Nucleus accumbens (tissue), 56 donors: ENCODE measurements at places on chromosomes 16 and 17.

DNA sequence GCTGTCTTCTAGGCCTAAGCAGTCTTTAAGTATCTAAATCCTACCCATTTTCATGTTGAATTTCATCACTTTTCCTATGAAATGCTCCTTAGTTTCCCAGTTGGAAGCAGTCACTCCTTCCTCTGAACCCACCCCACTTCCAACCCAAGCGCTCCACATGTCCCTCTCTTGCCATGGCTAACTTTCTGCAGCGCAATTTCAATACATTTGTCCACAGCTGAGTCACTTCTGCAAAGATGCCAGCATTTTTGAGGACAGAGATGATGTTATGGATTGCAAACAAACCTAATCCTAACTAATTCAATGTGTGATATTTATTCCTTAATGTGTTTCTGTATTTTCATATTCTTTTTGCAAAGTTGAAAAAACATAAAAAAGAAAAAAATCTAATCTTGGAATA is 71.7 kb downstream of the HLF start:
- no peak for DNase-seq

DNA sequence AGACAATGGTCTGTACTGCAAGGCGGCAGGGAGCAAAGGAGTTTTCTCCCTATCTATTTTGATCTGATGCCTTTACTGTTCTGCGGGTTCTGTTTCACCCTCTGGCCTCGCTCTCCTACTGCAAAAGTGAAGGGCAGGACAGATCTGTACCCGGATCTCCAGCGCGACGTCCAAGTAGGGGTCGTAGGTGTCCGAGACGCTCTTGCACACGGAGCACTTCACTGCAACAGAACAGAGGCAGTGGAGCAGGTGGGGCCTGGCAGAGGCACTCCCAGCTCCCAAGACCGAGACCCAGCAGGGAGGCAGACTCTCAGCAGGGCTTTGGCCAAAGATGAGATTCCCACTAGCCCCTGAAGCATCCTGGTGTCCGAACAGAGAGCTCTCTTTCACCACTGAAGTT is 19.8 kb downstream of the USP36 start:
- no peak for DNase-seq

DNA sequence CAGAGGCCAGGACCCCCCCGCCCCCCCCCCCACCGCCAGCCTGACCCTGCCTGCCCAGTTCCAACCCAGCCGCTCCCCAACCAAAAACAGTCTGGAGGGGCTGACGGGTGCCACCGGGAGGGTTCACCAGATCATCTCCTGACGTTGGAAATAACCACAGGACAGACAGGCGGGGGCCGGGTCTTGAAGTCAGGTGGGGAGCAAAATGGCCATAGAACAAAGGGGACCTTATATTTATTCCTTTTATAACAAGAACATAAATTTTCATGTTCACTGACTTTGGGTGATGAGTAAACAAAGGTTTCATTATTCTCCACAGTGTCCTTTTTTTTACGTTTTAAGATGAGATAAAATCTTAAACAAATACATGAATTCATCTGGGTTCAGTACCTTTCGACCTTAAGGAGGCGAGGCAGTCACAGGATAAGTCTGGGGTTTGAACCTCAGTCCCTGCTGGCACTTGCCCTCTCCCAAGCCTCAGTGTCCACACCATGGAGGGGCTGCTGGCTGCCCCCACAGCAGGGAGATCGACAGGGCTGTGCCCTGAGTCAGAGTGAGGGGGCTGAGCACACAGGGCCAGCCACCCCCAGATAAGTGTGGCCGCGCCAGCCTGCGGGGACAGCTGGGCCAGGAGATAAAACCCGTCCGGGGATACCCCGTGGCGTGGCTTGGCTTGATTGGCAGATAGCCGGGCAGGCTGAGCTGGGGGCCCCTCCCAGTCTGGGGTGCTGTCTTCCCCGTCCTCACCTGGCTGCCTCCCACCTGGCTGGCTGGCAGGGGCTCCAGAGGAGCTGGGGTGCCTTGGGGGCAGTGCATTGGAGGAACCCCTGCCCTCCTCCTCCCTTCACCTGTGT is 15.0 kb downstream of the SLC7A5 start:
- no peak for DNase-seq

DNA sequence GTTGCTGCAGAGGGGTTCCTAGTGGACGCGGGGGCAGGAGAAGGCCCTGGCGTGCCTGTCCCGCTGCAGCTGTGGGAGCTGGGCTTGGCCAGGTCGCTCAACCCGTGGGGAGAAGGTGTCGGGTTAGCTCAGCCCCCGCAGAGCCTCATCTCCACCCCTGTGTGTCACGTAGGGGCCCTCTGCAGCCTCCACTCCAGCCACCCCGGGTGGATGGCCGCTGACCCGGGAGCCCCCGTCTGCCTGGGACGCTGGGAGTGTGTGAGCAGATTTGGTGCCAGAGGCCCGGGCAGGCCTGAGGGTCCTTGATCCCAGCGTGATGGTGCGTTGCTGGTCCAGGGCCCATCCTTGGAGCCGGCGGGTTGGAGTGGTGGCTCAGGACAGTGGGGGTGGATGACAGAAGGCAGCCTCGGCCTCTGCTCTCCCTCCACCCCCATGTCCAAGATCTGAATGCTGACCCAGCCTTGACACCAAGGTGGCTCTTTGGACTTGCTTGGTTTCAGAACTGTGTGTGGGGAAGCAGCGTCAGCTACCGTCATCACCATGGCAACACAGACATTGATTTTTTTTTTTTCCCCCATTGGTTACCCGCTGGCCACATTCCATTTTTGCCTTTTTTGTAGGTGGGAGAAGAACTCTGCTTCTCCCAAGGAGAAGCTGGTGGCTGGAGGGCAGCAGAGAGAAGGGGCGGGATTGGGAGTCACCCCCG is 35.7 kb downstream of the BAIAP2 start:
- DNase-seq, result no peak

- no peak for DNase-seq
Observed at GRCh38 chr17:71801301-71801700, 319.5 kb upstream of the SOX9 start.

- DNase-seq, result no peak
Observed at GRCh38 chr16:381012-381788, 578 bp downstream of the PGAP6 start.

DNA sequence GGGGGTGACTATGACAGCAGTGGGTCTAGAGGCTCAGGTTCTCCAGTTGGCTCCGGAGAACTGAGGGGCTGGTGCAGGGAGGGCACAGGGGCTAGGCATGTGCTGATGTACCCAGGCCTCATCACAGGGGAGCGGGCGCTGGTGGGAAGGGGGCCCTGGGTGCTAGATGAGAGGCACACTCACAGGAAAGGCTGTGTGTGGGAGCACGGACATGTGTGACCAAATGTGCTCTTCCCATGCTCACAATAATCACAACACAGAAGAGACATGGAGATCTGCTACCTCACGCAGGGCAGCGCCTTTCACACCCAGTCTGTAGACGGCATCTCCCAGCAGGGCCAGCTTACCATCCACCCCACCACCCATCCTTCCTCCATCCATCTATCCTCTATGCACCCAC is 17.4 kb upstream of the RASD1 start:
- no peak for DNase-seq

- DNase-seq, result no peak
Observed at GRCh38 chr17:77287432-77288068, 146.8 kb downstream of the SEC14L1 start.

- DNase-seq, result no peak
Observed at GRCh38 chr17:47717261-47717697, 15.8 kb upstream of the TBX21 start.

DNA sequence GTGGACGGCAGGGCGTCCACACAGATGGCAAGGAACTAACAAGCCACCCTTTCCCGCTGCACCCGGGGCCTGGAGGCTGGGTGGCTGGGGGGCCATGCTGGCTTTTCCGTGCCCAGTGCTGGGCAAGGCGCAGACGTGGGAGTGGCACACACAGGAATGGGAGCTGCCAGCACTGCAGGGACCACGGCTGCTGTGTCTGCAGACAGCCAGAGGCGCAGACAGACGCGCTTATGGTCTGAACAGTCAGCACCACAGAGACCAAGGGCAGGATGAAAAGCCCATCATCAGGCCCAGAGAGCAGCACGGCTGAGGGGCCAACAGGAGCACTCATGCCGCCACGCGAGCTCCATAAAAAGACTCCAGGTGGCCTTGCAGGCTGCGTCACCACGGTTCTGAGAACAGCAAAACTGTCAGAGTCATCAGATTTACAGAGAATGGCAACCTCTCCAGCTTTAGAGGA is 24.0 kb downstream of the PDIA2 start:
- no peak for DNase-seq

GRCh38 chr17:50206604-50207293 is 5.3 kb upstream of the COL1A1 start:
- DNase-seq, result no peak

GRCh38 chr16:11175787-11176341 is 80.1 kb downstream of the SOCS1 start:
- no peak for DNase-seq

DNA sequence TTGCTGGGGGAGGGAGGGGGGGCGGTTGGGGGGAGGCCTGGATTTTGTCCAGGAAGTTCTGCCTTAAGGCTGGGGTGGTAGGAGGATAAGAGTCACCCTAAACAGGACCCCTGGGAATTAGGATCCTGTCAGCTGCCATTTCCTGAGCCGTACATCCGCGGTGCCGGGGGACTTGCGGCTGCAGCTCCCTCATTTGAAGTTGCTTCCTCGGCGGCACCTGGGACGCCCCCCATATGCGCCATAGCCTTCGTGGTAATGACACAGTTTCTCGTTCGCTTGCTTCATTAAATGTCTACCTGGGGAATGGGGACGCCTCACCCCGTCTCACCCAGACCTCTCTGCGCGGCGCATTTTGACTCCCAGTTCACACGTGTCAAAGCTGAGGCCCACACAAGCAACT is 55.1 kb upstream of the PABPN1L start:
- DNase-seq, result no peak

DNA sequence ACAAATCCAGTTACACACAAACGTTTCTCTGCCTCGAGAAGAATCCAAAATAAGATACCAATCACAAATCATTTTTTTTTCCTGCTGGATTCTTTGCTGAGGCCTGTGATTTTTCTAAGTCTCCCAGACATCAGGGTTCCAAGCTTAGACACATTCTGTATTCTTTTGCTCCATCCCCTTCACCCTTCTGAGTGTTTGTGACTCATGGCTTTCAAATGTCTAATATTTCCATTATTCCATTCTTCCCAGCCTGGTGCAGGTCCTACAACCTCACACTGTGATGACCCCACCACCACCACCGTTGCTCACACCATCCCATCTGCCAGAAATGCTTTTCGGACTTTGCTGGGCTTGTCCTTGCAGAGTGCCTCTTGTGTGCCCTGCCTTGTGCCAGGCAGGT is 480.1 kb downstream of the SOX9 start:
- no peak for DNase-seq
